ENCODE measurements at places on chromosomes 12 and 14.

DNA sequence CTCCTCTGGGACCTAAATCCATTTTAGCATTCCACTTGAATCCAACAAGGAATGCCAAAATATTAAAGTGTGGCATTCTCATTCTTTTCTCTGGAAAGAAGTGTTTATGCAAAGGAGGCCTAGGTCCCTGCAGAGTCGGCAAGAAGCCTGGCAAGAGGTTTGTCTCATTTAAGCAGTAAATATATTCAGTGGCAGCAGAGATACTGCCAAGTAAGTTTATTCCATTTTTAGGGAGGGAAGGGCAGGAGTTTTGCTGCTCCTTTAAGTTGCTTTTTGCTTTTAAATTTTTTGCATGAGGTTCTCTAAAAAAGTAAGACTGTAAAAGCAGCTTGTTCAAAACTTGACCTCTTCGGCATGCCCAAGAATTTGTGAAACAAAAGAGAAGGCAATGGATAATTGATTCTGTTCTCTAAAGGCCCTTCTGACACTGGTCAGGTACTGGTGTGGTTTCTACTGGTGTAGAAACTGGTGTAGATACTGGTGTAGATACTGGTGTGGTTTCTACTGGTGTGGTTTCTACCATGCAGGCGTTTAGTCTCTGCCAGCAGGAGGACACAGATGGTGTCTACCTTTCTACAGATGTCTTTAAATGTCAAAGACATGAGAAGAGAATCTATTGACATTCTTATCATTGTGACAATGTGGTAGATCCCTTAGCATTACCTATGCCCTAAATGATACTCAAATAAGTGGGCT, 107.3 kb downstream of the SAMD4A start:
- no peak for DNase-seq

DNA sequence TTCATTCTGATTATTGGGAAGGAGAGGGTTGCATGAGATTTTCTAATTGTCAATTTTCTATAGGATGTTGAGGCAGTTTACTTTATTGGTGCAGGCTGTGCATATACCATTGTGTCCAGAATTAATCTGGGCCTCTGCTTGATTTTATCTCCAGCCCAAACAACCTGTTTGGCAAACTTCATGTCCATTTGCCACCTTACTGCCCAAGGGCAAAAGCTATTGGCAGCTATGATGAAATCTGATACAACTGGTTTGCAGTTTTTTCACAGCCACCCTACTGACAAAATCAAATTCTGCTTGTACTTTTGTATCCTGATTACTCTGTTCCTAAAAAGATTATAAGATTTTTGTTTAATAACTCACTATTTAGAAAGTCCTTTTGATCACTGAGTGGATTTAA, 789.2 kb upstream of the FBXO33 start:
- no peak for DNase-seq

GRCh38 chr12:111337371-111337770, 31.5 kb downstream of the PHETA1 start:
- DNase-seq = no peak

- DNase-seq = no peak
Measured at GRCh38 chr14:74976264-74977113, 21.1 kb upstream of the PGF start.

GRCh38 chr14:30861200-30861599, 13.2 kb upstream of the COCH start:
- no peak for DNase-seq

GRCh38 chr14:33567023-33567728, 383.7 kb downstream of the EGLN3 start:
- DNase-seq = no peak

GRCh38 chr14:101912841-101913240, 51.5 kb upstream of the DYNC1H1 start:
- no peak for DNase-seq

GRCh38 chr14:102872020-102872419, 50.4 kb upstream of the AMN start:
- DNase-seq = no peak

DNA sequence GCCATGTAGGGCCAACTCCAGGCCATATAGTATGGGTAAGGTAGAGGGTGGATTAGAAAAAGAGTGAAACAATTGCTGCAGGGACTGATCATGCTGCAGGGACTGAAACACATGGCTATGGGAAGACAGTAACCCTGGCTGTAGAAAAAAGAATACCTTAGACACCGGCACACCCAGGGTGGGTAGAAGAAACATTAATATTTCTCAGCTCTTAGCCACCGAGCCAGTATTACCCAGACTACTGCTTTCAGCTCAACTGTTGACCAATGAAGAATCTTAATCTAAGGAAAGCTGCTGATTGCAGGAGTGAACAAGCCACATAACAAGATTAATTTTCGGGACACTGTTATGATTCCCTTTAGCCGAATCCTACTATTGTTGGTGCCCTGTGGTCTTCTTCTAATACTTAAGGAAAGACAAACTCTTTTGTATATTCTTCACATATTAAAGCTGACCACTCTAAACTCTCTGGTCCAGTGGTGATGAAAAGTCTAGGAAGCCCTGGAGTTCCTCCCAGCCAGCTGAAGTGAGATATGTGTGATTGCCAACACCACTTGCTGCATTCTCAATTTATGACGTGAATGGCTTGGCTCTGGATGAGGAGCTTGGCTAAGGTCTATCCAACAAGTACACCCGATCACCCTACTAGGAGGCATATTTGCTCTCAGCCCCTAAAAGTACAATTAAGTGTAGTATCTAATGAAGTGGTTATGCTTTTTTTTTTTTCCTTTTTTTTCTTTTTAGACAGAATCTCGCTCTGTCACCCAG, 69.2 kb downstream of the NOVA1 start:
- DNase-seq = no peak

DNA sequence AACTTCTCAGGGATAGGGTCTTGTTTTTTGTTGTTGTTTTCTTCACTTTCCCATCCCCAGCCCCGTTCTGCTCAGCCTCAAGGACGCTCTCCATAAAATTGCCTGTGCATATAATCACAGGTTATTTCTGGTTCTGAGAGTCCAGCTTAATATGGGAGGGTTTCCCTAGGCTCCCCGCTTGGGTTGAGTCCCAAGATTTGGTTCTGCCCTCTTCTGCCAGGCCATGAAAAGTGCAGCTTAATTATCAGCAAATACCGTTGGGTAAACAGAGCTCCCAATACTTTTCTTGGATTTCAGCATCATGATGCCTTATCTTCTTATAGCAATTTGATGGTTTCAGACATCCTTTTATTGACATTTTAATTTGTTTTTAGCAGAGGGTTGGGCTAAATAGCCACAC, 75.6 kb downstream of the GRIN2B start:
- DNase-seq = no peak

GRCh38 chr14:102668291-102668873, 75.9 kb downstream of the RCOR1 start:
- no peak for DNase-seq

DNA sequence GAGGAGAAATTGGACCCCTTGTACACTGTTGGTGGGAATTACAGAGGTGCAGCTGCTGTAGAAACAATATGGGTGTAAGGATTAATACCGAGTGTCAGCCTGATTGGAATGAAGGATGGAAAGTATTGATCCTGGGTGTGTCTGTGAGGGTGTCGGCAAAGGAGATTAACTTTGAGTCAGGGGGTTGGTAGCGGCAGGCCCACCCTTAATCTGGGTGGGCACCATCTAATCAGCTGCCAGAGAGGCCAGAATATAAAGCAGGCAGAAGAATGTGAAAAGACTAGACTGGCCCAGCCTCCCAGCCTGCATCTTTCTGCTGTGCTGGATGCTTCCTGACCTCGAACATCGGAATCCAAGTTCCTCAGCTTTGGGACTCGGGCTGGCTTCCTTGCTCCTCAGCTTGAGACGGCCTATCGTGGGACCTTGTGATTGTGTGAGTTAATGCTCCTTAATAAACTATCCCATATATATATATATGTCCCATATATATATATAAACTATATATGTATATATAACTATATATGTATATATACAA, 38.4 kb upstream of the PPP2R5C start:
- no peak for DNase-seq

DNA sequence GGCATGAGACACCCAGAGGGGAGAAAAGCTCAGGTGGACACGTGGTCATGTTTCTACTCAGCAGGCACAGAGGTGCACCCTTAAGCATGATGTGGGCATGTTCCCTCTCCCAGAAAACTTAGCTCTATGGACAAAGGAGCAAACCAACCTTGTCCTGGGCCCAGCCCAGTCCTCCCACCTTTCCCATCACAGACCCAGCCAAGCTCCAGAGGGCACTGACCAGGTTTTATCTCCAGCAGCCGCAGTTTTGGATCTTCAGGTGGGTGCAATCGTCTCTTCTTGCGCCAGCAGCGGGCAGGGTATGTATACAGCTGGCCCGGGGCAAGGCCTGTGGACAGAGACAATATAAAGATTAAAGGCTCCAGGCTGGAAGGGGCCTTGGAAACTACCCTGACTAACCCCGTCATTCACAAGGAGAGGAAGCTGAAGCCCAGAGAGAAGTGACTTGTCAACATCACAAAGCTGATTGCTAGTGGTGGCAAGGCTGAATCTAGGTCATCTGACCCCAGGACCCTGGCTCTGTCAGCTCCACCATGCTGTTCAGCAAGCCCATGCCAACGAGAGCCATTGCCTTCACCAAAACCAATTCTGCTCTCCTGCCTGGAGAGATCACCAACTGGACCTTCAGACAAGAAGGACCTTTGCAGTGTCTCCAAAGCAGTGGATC, 140.7 kb downstream of the DPF3 start:
- DNase-seq = no peak

- no peak for DNase-seq
Measured at GRCh38 chr12:43655586-43655985, 103.0 kb downstream of the PUS7L start.

- DNase-seq = no peak
Measured at GRCh38 chr12:14979468-14979867, 6.6 kb downstream of the PDE6H start.

- no peak for DNase-seq
Measured at GRCh38 chr14:75088566-75089373, 19.3 kb downstream of the ZC2HC1C start.

DNA sequence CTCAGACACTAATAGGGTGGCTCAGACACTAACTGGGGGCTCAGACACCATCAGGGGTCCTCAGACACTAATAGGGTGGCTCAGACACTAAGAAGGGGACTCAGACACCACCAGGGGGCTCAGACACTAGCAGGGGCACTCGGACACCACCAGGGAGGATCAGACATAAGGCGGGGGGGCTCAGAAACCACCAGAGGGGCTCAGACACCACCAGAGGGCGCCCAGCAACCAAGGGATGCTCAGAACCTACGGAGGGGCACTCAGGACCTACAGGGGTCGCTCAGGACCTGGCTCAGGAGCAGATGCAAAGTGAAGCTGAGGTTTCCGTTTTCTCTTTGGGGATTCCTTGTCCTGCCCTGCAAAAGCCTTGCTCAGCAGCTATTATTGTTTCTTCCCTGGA, 448.5 kb downstream of the TMEM121 start:
- peak; percentile 75 for DNase-seq

DNA sequence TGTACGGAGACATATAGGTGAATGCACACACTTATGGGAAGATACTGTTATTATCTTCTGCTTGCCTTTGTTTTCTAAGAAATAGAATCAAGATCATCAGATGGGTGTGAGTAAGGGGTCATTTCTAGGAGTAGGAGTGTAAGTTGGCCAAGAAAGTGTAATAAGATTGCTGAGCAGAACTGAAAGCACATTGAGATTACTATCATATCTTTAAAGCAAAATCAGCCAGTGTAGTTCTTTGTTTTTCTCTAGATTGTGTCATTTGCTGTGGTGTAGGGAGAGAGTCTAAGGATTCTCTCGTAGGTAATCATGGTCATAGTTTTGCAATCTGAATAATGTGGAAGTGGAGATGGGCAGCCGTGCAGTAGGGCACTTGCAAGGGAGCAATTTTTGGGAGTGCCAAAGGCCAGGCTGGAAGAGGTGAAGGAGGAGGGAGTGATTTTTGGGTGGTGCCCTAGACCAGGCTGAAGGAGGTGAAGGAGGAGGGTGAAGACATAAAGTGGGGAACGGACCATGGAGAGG, 131.6 kb downstream of the RGS6 start:
- no peak for DNase-seq

DNA sequence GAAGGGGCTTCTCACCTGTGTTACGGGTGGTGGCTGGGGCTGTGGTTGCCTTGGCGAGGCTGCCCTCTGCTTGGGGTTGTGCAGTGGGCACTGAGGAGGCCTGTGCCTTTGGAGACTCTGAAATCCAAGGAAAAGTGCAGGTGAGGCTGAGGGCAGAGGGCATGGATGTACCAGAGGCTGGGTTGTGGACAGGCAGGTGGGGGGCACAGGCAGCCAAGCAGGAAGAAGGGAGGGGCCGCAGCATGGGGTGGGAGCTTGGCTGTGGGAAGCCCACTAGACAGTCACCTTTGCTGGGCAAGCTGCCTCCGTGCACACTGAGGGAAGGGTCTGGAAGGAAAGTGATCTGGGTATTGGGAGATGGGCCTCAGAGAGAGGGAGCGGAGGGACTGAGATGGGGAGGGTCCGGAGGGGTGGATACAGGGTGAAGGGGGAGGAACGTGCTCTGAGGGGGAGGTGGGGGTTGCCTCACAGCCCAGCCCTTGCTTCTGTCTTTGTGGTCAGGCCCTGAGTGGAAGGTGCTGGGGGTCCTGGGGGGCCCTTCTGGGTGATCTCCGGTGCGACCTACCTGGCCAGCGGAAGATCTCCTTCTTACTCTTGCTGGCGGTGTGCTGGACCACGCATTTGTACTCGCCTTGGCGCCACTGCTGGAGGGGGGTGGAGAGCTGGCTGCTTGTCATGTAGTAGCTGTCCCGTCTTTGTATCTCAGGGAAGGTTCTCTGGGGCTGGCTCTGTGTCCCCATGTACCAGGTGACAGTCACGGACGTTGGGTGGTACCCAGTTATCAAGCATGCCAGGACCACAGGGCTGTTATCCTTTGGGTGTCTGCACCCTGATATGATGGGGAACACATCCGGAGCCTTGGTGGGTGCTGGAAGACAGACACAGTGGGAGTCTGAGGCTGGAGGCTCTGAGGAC, 318.7 kb downstream of the TMEM121 start:
- no peak for DNase-seq

DNA sequence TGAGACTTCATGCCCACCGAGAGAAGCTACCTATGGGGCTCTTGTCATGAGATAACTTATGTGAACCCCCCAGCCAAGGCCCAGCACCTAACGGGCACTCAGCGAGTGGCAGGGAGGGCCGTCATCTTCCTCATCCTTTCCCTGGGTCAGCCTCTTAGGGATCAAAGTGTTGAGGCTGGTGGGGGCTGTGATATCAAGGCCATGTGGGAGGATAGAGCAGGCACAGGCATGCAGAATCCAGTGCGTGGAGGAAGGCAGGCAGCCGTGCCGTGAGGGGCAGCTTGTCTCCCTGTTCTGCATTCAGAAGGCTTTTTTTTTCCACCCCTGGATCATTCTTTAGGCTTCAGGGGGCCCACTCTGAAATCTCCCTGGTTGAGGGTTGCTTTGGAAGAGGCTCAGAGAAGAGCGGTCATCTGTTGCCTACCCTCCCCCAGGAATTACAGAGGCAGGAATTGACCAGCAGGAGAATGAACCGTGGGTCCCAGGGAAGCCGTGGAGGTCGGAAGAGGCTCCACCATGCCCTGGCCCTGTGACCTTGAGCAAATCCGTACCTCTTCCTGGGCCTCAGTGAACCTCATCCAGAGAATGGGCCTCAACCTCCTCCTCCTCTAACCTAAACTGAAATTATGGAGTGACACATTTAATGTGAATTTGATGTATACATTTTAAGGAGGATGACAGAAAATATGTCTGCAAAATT, 62.8 kb downstream of the BEGAIN start:
- no peak for DNase-seq

- no peak for DNase-seq
Measured at GRCh38 chr14:33404964-33405574, 466.4 kb downstream of the NPAS3 start.

Measured in activated naive CD8-positive, alpha-beta T cell treated with anti-CD3 and anti-CD28 coated beads, Interleukin-2, amount 50 U/mL, for 16 hours (primary cell).